Brain (organoid and tissue), 16 donors: ENCODE measurements at places on chromosomes 13 and 19. TPM values are rescaled to one million over a fixed set of nuclear protein-coding genes. Genes with fewer than 3 reads are reported as not detected.

DNA sequence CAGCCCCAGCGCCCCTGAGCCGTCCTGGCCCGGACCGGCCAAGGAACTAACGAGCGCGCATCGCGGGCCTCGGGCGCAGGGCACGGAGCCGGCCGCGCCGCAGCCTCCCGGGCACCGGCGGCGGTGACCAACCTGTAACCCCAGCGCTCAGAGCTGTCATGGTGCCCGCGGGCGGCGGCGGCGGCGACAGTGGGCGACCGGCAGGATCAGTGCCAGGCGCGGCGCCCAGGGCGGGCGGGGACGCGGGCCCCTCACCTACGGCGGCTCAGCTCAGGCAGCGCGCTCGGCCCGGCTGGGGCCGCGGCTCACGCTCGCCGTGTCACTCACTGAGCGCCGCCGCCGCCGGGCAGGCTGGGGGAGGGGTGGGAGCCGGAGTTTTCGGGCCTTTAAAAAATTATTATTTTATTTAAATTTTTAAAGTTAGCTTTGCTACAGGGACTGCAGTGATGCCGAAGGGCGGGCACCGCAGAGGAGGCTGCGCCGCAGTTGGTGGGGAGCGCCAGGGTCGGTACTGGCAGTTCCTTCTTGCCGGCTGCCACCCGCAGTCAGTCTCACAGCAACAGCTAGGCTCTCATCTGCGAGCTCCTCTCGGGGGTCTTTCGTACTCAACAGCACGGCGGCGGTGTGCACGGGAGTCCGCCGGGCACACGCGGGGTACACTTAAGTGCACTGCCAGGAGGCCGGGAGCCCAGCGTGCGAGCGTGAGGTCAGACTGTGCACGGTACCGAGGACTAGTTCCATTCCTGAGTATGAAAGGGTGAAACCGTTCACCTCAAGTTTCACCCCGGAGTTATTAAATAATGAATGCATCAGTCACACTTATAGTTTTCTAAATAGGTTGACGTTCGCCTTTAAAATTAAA, at the start of gene NALCN:
Gene NALCN (minus strand): TSS at position 328 of the 862 bp plus-strand sequence. CDS start 17,382 bp downstream, outside the sequence.
- peak; percentile 72 for DNase-seq

DNA sequence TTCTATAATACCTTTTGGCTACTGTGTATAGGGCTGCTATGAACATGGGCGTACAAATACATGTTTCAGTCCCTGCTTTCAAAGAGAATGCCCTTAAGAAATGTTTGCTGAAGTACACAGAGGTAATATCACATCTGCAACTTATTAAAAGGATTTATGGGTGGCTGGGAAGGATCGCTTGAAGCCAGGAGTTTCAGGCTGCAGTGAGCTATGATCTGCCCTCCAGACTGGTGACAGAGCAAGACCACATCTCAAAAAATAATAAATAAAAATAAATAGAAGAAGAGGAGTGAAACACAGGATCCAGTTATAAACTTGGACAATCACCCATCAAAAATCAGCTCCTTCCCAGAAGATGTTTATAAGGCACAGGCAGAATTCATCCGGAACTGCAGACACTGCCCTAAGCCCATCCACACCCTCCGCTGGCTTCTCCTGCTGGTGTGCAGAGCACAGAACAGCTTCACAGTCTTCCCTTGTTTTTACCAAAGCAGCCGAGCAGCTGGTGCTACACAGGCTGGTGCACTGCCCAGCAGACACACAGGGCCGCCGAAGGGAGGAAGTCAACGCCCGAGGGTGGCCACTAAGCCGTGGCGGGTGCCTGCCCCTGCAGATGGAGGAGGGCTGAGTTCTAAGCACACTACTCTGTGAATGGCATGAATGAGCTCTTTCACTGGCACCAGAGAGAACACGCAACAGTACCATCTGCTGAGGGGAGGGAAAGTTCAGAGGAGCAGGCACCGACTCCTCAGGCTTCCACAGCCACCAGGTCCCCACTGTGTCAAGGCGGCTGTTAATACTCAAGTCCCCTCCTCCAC, 44.0 kb downstream of the BRD4 start:
- DNase-seq = peak; percentile 85

GRCh38 chr13:59527500-59527899, 636.2 kb downstream of the DIAPH3 start:
- no peak for DNase-seq

DNA sequence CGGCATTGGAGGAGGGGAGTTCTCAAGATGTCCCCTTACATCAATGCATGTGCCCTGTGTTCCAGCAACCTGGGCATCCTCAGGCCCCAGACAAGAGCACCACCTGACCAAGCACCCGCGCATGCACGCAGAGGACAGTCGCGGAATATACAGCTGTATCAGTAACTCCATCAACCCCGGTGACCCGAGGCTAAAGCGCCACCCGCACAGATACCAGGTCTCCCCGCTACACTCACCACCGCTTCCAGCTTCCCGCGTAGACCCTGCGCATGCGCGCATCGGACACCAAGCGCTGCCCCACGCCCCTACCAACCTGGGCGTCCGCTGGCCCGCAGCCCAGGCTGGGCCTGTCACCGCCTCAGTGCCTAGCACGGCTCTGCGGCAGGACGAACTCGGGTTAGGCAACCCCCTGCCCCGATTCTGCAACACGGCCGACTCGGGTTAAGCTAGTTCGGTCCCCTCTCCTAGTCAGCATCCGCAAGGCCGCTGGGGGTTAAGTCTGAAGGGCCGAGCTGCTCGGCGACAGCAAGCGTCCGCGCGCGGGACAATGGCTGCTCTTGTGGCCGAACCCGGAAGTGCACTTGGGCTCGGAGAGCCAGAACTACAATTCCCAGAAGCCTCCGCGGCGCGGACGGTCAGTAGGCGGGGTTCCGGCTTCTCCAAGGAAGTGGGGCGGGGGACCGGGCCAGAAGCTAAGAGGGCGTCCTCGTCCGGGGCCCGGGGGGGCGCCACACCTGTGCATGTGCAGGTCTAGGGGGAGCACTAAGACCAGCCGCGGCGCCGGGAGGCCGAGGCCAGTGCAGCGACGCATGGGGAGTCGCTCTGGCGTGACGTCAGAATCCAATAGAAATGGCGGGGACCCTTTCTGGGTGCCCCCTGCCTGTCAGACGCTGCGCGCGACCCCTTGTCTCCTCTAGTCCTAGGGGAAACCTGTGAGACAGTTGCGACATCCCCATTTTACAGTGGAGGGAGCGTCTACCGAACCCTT, at the start of gene ZNF180:
Gene ZNF180 (minus strand): TSS at position 561 of the 988 bp plus-strand sequence. CDS start 3,188 bp downstream, outside the sequence.
- peak; percentile 98 for DNase-seq

DNA sequence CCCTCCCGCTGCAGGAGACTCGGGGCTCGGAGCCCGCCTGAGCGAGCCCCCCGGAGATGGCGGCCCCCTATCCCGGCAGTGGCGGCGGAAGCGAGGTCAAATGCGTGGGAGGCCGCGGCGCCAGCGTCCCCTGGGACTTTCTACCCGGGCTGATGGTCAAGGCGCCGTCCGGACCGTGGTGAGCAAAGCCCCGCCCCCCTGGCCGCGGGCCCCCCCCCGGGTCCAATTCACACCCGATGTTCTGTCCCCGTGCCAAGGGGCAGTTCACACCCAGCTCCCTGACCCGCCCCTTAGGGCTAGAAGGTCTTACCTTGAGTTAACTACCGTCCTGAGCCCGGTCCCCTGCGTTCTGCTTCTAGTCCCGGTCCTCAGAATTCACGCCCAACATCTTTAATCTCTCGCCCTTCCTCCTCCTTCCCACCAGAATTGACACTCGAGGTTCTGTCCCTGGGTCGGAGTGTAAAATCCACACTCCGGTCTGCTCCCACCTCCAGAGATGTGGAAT, 1.4 kb downstream of the NPAS1 start:
- no peak for DNase-seq

DNA sequence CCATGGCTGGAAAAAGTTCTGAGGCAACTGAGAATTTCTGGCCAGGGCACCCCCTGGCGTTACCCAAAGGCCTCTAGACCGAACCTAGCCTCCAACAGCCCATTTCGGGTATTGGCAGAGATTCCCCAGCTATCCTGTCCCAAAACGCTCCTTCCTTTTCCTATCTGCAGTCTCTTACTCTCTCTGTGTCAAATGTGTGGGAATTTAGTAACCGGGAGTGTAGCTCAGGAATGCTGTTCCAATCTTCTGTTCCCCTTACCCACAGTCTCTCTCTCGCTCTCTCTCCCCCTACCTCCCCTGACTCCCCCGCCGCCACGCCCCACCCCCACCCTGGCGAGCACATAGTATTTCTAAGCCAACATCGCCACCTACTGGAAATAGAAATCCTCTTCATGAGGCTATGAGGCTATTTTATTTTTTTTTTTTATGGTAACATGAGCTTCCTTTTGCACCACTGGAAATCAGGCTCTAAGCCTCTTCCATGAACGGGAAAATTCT, 27.0 kb downstream of the OXGR1 start:
- no peak for DNase-seq

- DNase-seq = no peak
Observed at GRCh38 chr13:71374471-71375049, 492.4 kb downstream of the DACH1 start.

- DNase-seq = no peak
Observed at GRCh38 chr13:40194224-40194806, 472.1 kb downstream of the FOXO1 start.

GRCh38 chr19:49042177-49042576, 1.5 kb upstream of the CGB5 start:
- no peak for DNase-seq

APOC1 gene
- polyA plus RNA-seq = 46.6 TPM

KLK6 gene
- polyA plus RNA-seq = 108 TPM

GRCh38 chr13:23852351-23852750, 36.8 kb downstream of the MIPEP start:
- DNase-seq = no peak

CFAP97D2 gene
- polyA plus RNA-seq = 0.92 TPM

GRCh38 chr13:74973935-74974879, 507.8 kb downstream of the TBC1D4 start:
- no peak for DNase-seq

GRCh38 chr13:99256283-99256682, 1.9 kb downstream of the GPR18 start:
- no peak for DNase-seq

DNA sequence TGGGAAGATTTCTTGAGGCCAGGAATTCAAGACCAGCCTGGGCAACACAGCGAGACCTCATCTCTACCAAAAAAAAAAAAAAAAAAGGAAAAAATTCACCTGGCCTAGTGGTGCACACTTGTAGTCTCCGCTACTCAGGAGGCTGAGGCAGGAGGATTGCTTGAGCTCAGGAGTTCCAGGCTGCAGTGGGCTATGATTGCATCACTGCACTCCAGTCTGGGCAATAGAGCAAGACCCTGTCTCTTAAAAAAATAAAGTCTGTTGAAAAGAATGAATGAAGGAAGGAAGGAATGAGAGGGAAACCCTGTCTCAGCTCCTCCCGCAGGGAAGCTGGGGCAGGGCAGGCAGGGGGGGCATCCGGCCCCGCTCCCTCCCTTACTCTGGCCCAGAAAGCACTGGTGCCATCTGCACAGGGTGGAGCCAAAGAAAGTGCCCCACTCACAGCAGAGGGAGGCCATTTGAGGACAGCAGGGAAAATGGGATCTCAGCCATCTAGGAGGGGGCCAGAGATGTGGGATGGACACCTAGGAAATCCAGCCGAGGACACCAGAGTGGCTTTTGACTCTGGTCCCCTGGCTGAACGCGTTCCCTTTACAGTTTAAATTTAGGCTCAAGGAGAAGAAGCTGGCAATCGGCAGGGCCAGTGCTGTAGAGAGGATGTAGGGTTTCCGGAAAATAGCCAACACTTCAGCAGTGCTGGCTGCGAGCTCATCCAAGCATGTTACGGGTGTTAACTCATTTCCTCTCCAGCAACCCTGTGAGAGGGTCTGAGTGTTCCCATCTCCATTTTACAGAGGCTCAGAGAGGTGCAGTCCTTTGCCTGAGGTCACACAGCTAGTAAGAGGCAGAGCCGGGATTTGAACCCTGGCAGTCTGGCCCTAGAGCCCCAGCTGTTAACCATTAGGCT, 3.6 kb upstream of the HPN start:
- no peak for DNase-seq

DNA sequence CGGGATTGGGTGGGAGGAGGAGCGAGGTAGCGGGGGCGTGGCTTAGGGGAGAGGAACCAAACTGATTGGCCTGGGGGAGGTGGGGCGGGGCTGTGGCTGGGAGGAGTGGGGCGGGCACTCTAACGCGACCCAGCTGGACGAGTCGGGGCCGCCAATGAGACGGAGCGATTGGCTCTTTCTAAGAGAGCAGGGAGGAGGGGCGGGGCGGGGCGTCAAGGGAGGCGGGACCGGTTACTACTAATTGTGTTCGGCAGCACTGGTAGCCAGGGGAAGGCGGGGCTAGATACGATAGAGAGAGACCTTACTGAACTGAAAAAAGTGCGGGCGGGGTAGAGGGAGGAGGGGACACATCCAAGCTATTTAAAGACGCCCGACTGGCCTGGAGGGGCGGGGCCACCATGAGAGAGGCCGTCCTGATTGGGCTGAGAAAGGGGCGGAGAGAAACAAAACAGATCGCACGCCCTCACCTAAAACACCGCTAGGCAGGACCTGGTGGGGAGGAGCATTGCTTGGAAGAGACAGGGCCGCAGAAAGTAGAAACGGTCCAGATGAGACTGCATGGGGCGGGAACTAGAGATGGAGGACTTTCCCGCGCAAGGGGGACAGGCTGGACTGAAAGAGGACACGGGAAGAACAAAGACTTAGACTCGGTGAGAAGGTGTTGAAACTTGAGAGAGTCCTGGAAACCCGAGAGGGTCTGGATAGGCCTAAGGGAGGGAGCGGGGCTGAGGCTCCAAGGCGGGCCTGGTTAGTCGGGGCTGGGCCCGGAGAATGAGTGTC, at the start of gene KCNC3:
Gene KCNC3 (minus strand): TSS at position 232 of the 780 bp plus-strand sequence. CDS start 295 bp downstream, outside the sequence.
- DNase-seq = peak; percentile 100

DNA sequence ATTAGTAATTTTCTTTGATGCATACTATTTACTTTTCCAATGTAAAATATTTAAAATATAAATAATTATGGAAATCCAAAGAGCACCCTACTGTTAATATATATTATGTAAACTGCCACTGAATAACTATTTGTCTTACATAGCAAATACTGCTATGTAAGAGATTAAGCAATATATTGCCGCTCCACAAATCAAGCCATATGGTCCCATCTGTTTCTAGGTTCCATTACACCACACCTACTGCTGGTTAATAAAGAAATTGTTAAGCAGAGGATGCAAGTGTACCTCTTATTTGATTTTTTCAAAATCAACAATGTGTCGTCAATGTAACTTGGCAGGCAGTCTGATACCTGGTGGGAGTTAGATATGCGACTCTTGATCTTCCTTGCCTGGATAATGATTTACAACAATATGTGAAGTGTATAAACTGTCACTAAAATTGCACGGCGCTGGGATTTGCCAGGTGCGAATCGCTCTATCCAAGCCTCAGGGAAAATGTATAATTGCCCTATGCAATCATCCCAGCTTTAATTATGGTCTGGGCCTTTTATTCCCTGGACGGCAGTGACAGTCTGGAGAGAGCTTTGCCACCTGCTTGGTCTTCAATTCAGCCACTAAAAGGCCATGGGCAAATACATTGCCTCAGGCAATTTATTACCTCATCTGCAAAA, 16.0 kb downstream of the SMAD9 start:
- peak; percentile 70 for DNase-seq
